ENCODE measurements at places on chromosomes 5 and 9.
A peak's percentile ranks its signal among the peaks of the same experiment; 100 is the strongest.

GRCh38 chr5:57174128-57174889 is 450 bp downstream of the GPBP1 start:
- no peak for DNase-seq

GRCh38 chr9:136713550-136713949 is 1.2 kb downstream of the DIPK1B start:
- no peak for DNase-seq

GRCh38 chr5:134149571-134150303 is 27.0 kb downstream of the SKP1 start:
- DNase-seq: no peak

GRCh38 chr9:7103367-7103766 is 345.6 kb downstream of the KDM4C start:
- no peak for DNase-seq

DNA sequence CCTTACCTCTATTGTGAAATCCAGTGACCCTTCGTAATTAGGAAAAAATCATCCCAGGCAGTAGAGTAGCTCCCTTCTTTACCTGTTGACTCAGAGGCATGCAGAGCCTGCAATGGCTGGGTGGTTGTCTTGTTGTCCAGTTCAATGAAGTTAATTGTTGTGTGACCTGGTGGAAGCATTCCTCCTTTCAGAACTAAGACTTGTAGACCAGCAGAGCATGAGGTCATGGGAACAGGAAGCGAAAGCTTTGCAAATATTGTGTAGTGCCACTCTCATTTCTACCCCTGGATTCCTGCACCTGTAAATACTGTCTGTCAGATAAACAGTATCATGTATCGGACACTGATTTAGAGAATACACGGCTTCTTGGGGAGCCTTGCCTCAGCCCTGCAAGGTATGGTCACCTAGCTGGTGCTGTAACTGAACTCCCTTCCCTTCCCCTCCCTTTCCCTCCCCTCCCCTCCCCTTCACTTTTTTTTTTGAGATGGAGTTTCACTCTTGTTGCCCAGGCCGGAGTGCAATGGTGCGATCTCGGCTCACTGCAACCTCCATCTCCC is 5.7 kb upstream of the PRXL2C start:
- no peak for DNase-seq

- no peak for DNase-seq
Observed at GRCh38 chr5:170493028-170493820, 10.6 kb upstream of the KCNIP1 start.

- DNase-seq: no peak
Observed at GRCh38 chr5:30100148-30100713, 1093.3 kb upstream of the CDH6 start.

DNA sequence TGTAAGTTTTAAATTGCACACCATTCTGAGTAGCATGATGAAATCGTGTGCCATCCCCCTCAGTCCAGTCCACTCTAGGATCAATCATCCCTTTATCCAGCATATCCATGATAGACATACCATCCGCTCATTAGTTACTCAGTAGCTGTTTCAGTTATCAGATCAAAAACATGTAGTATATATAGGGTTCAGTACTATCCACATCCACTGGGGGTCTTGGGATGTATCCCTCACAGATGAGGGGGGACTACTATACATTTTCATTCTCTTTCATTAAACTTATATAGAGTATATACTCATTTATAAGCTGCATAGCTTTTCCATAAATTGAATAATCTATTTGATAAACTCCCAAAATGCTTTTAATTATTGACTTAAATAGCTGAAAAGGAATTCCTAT is 67.6 kb downstream of the MEIKIN start:
- DNase-seq: no peak

DNA sequence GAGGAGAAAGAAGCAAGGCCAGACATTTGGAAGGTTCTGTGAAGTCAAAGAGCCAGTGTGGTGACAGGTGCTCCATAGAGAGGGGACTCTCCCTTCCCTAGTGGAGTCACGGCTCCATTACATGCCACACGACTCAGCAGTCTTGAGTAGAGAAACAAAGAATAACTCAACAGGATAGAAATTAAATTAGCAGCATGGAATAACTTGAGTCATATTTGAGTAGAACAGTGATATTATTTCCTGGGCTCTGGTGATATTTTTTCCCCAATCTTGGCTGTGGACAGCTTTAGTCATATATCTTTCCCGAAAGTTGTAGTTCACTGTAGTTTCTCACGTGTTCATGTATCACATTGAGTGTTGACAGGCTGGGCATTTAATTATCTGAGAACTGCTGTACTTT is 149.7 kb upstream of the EFNA5 start:
- DNase-seq: no peak

GRCh38 chr5:57414857-57415256 is 67.8 kb downstream of the ACTBL2 start:
- DNase-seq: no peak

- no peak for DNase-seq
Observed at GRCh38 chr5:56476487-56476856, 243.3 kb upstream of the ANKRD55 start.

- DNase-seq: no peak
Observed at GRCh38 chr5:91977579-91977978, 594.5 kb upstream of the ARRDC3 start.

DNA sequence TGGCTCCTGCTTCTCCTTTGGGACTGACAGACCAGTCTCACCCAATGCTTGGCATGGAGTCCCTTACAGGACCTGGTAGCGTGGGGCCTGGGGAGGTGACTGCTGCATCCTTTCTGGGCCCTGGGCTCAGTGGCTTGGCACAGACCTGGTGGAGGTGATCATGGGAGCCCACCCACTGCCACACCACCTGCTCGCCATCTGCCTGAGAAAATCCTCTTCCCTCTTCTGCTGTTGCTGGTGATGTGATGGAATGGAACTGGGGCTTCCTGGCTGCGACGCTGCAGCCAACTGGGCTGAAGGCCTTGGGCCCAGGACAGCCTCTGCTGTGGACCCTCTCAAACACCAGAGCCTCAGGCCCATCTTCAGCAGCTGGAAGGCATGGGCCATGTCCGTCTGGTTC is 122.5 kb upstream of the PANK3 start:
- DNase-seq: no peak

DNA sequence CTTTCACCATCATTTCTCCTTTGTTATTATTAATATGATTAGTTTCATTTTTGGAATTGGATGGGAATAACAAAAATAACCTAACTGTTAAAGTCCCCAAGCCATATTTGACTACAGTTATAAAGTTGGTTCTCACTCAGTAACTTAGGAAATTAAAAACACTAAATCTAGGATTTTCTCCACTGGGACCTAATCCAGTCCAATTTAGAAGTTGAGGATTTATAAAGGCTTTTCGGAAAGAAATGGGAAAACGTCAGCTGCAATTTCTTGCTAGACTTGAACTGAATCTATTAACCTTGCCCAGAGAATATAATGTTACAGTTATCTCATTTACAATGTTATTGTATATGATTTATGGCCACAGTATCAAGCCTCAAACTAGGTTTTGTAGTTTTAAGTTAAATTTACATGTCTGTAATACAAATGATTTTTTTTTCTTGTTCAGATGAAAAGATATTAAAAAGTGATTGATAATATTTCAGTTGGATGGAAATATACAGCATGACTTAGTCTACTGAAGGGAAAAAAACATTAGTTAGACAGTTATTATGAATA is 524.3 kb upstream of the GRAMD2B start:
- DNase-seq: no peak

DNA sequence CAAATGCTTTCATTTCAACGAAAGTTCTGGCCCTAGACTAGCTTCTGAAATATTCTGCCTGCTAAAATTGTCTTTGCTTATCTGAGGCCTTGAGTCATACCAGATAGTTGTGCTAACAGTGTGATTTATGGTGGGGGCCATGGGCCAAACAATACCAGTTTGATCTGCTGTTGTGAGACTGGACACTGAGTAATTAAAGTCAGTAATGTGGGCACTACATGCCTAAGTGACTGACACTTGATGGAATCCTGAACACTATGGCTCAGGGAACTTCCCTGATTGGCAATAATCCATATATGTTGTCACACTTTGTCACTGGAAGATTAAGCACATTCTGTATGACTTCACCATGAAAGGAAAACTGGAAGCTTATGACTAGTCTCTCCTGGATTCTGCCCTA is 127.6 kb upstream of the CYLC2 start:
- DNase-seq: no peak

DNA sequence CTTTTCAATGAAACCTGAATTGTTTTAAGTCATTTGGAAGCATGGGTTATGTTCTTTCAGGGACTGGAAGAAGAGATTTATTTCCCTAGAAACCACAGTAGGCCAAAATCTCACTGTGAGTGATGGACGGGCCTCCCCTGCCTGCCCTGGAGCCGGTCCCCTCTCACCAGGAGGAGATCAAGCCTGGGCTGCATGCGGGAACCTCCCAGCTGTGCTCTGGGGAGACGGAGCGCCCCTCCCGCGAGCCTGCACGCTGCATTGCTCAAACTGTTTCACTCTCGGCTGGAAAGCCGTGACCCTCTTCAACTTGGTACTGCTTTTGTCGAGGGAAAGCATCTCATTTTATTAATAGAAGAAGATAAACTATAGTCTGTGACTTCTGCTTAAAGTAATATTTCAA is 85.4 kb downstream of the IRX2 start:
- no peak for DNase-seq

DNA sequence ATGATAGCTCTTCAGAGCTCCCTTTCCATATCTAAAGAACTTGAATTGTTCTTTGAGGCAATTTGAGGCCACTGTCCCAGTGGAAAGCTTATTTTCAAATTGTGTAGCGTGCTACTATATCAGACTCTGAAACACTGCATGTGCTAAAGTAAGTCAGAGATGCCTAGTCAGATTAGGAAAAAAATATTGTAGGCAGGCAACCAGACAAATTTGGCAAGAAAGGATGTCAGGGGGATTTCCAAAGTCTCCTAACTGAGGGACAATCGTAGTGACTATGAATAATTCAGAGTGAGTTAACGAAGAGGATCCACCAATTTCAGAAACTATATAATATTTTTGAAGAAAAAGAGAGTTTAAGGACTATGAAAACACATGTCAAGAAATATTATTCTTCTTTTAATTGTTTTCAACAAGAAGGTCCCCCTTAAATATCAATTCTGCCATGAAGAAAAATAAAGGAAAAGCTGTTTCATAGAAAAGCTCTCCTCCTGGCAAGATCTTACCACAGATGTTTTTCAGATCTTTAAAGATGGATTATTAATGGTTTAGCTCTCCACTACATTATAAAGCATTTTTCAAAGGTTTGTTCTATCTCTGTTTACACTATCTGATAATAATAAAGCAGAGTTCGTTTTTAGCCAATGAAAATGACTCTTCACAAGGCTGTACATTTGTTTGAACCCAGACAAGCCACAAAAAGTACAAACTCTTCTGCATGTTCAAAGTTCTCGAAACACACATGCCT is 273.5 kb upstream of the PTGER4 start:
- DNase-seq: no peak

DNA sequence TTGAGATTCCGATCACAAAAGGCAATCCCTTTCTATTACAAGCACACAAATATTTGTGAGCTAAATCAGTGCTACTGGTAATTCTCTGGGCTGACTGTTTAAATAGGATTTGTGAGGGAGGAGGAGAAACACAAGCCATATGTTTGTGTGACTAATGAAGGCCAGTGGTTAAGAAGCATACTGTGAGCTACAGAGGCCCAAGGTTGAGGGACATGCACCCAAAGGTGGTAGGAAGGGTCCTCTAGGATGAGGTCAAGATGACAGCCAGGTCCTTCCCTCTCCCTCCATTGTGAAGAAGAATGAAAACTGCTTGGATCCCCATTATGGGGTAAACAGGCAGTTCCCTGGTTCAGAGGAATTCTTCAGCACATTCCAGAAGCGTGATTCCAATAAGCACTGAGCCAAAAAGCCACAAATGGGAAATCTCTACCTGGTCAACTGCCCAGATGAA is 83.9 kb downstream of the SPOCK1 start:
- DNase-seq: peak; percentile 51

- DNase-seq: no peak
Observed at GRCh38 chr5:142319560-142320429, 5.0 kb downstream of the SPRY4 start.

GRCh38 chr5:173873306-173873922 is 14.7 kb upstream of the CPEB4 start:
- no peak for DNase-seq

- peak; percentile 14 for DNase-seq
Observed at GRCh38 chr9:75455444-75455921, 367.2 kb downstream of the OSTF1 start.

- no peak for DNase-seq
Observed at GRCh38 chr5:126438868-126439267, 15.7 kb downstream of the GRAMD2B start.

DNA sequence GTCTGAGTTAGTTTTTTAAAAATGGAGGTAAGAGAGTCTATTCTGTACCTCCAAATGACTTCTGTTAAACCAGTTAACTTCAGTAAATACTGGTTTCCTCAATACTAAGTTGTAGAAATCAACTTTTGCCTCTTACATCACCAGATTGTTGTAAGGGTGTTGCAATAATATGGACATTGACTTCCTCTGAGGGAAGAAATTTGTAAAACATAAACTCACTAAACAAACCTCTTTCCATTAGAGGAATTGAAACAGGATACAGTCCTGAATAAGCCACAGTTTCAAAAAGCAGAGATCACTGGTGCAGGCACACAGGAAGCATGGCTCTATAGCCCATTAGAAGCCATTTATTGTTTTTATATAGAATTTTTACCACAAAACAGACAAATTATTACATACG is 32.7 kb upstream of the SLCO6A1 start:
- no peak for DNase-seq

GRCh38 chr5:115543365-115544042 is 1.1 kb downstream of the FEM1C start:
- DNase-seq: no peak

GRCh38 chr5:81020478-81021167 is 60.5 kb downstream of the RASGRF2 start:
- no peak for DNase-seq

DNA sequence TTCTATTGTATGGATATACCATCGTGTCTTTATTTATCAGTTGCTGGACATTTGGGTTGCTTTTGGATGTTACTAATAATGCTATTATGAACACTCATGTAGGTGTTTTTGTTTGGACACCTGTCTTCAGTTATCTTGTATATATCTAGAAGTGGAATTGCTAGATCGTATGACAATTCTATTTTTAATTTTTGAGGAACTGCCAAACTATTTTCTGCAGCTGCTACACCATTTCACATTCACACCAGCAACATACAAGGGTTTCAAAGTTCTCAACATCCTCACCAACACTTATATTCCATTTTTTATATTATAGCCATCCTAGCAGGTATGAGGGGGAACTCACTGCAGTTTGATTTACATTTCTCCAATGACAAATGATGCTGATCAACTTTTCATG is 324.6 kb downstream of the CAAP1 start:
- DNase-seq: no peak

GRCh38 chr5:5188376-5189050 is 48.4 kb downstream of the ADAMTS16 start:
- DNase-seq: no peak

GRCh38 chr9:15606643-15607472 is 54.0 kb downstream of the CCDC171 start:
- no peak for DNase-seq
